NCI-H187 treated with DMSO at 0.1 percent for 48 hours (cell line): ENCODE measurements at places on chromosomes 5 and 9.
A peak's percentile ranks its signal among the peaks of the same experiment; 100 is the strongest.

- DNase-seq, result peak; percentile 22
Measured at GRCh38 chr5:66306105-66306843, 162.2 kb downstream of the SREK1 start.

- no peak for DNase-seq
Measured at GRCh38 chr9:92140754-92141143, 25.5 kb upstream of the SPTLC1 start.

DNA sequence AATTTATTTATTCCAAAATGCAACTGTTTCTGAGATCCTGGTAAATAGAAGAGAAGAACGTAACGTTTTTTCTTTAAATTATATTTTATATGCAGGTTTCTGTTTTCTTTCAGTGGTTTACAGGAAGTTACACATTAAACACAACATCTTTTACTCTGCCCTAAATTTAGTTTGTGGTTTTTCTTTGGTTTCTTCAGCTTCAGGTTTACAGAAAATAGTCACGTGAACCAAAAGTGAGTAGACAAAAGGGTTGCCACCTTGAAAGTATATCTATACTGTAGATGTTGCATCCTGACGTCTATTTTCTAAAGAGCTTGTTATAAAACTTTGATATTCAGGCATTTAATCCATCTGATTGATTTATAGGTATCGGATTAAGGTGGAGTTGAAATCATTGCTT is 1236.6 kb downstream of the MAT2B start:
- DNase-seq, result no peak

GRCh38 chr5:160398806-160399205 is 1.0 kb downstream of the FAM200C start:
- DNase-seq, result no peak

DNA sequence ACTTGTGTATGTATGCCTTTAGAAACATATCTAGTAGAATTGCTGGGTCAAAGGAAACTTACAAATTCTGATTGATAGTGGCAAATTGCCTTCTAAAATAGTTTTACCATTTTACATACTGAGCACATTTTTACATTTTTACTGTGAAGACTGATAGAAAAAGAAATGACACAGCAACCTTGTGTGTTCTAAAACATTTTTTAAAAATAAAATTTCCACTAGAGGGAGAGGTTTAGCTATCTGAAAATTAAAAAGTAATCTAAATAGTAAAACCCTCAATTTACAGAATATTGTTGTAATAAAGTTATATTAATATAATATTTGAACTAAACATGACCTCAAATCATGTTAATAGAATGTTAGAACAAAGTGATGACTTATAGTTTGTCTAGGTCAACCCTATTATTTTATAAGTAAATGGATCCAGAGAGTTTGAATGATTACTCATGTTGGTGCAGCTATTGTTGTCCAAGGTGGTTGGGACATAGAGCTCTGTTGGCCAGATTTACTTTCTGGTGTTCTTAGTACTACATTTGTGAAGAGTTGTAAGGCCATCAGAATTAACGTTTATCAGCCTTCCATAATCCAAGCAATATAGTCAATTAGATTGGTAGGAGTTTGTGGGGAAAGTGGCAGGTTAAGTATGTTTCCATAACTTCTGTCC is 17.2 kb downstream of the CENPP start:
- no peak for DNase-seq

DNA sequence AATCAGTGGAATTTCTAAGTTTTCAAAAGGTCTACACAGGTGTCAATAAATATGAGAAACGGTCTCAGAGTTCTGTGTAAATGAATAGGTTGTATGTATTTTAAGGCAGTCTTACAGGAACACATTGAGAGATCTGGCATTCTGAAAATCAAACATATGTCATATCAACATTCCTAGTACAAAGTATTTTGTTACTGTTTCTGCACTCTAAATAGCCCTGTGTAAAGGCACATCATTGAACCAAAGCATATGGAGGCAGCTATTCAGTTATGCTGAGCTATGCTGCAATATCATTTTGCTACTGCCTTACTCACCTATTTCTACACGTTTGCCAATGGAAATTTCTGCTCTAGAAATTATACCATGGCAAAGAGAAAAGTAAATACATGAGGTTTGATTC is 379.1 kb downstream of the KIAA0825 start:
- DNase-seq, result no peak

- no peak for DNase-seq
Measured at GRCh38 chr9:3865141-3865772, 339.5 kb upstream of the RFX3 start.

- no peak for DNase-seq
Measured at GRCh38 chr9:106883626-106884190, 20.7 kb downstream of the ZNF462 start.

GRCh38 chr9:71098801-71099200 is 22.6 kb downstream of the TRPM3 start:
- DNase-seq, result no peak

DNA sequence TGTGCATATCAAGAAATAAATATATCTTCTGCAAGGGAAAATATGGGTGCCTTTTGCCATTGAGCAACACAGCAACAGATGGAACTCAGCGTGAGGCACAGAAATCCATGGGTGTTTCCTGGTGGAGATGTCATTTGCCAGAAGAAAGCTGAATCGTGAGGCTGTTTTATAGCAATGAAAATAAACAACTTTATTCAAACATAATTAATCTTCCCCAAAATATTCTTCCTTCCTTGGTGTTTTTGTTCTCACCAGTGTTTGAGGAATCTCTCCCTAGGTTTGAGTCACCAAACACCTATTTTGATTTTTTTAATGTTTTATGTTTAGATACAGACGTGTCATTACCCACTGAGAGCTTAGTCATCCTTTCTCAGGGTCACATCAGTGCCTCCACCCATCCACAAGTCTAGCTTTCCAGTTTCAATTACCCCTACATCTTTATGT is 65.8 kb upstream of the PAPPA start:
- DNase-seq, result no peak

DNA sequence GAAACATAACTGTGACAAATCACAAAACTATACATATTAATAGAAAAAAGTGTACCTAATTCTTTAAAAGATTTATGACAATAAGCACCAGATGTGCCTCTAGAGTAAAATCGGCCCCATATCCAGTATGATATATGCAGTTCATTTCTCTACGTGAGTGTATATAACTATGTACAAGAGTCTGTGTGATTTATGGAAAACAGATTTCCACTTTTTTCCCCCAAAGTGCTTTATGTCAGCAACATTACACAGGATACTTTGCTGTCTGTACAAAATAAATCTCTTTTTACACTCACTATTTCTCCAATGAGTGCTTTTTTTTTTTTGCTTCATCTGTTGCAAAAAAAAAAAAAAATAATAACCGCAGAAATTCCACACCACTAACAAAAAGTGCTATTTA is 298.8 kb upstream of the RFX3 start:
- no peak for DNase-seq

- no peak for DNase-seq
Measured at GRCh38 chr9:109910671-109911518, 130.9 kb downstream of the PALM2AKAP2 start.
